Activated T-helper 2 cell treated with anti-CD3 and anti-CD28 coated beads, Interferon-gamma antibody, Interleukin-2, Interleukin-4, amounts not matched to agents 10 μg/mL and 5 μg/mL and 100 μg/mL, durations not matched to agents 14 hours and 24 hours and 36 hours (primary cell): ENCODE measurements at places on chromosomes 12 and 14. TPM values are rescaled to one million over a fixed set of nuclear protein-coding genes. Genes with fewer than 3 reads are reported as not detected.

The RNF34 gene
- total RNA-seq = 74.1 and 78.3 TPM in 2 replicates

The SMIM41 gene
- total RNA-seq = 0.14 and 0.16 TPM in 2 replicates

DNA sequence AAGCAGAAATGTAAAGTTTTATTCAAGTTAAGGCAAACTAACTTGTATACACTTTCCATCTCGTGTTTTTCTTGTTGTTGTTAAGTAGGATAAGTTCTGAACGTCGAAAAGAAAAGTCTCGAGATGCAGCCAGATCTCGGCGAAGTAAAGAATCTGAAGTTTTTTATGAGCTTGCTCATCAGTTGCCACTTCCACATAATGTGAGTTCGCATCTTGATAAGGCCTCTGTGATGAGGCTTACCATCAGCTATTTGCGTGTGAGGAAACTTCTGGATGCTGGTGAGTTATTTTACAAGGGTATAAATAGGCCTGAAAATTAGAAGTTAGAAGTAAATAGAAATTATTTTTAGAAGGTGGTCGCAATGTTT, 25.0 kb downstream of the HIF1A start:
- H3K27ac ChIP-seq = peak overlapping the region; percentile 81
- no peaks in the 10 kb centered on the region for H3K27me3 ChIP-seq
- peaks cover 62% of the 10 kb centered on the region for H3K4me1 ChIP-seq

The TRIM9 gene
- 0.46 TPM in 2 replicates for total RNA-seq

DNA sequence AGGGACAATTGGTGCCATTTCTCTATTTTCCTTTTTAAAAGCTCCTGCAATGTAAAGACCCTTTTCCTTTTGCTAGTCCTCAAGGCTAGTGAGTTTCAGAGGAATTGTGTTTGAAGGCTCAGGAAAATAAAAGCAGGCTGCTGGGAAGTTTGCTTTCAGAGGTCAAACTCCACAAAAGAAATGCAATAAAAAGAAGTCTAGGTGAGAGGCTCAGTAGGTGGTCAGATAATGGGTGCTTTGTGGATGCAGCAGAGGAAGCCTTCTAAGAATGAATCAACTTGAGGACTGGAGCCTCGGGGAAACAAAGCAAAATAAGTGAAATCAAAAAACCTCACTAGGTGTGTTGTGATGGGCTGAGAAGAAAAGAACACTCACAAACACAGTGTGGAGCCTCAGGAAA, 10.3 kb downstream of the CCDC175 start:
- no peak overlapping the region for H3K4me3 ChIP-seq
- no peak for DNase-seq
- no peak overlapping the region for H3K27ac ChIP-seq
- H3K36me3 ChIP-seq = no peaks in the 10 kb centered on the region
- H3K4me1 ChIP-seq = no peaks in the 10 kb centered on the region
- peaks cover 16% of the 10 kb centered on the region for H3K27me3 ChIP-seq

The NTN4 gene
- total RNA-seq = not detected in 2 replicates

The PMEL gene
- 0.32 and 0.37 TPM in 2 replicates for total RNA-seq

DNA sequence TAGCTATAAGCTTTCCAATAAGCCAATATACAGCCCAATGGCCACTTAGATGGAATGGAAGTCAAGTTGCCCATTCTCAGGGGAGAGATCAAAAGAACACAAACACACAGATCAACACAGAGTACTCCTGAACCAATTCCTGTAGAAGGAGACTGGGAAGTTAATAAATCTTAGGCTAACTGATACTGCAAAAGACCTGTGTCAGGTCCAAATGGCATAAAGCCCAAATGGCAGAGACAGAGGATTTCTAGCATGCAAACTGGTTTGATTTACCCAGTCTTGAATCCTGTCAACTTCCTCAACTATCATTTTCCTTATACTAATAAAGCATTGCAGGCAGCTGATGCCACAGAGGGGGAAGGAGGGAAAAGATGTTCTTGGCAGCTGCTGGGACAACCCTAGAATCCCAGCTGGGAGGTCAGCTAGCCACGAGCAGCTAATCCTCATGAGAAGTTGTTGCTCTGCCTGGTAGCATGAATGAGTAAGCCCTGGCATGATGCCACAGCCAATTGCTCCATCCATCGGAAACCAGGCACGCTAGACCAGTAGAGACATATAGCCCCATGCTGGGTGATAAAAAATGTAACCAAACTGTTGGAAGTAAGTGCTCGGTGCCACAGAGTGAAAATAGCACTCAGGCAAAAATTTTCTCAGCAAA, 26.2 kb downstream of the ANG start:
- no peak overlapping the region for H3K27ac ChIP-seq
- no peak overlapping the region for H3K4me3 ChIP-seq
- peaks cover 7% of the 10 kb centered on the region for H3K27me3 ChIP-seq
- no peaks in the 10 kb centered on the region for H3K36me3 ChIP-seq
- no peak for DNase-seq

GRCh38 chr12:46158501-46158900, 110.3 kb downstream of the SLC38A1 start:
- H3K36me3 ChIP-seq = peaks cover 4% of the 10 kb centered on the region
- no peak overlapping the region for H3K4me3 ChIP-seq
- peaks cover 3% of the 10 kb centered on the region for H3K27me3 ChIP-seq
- H3K27ac ChIP-seq = no peak overlapping the region
- DNase-seq = no peak

GRCh38 chr14:102457509-102457908, 52.1 kb downstream of the ANKRD9 start:
- no peaks in the 10 kb centered on the region for H3K27me3 ChIP-seq
- no peak overlapping the region for H3K4me3 ChIP-seq
- peaks cover 3% of the 10 kb centered on the region for H3K36me3 ChIP-seq
- peaks cover 9% of the 10 kb centered on the region for H3K4me1 ChIP-seq

GRCh38 chr12:131323879-131324278, 370.2 kb downstream of the ADGRD1 start:
- no peaks in the 10 kb centered on the region for H3K27me3 ChIP-seq
- DNase-seq = no peak
- no peaks in the 10 kb centered on the region for H3K4me1 ChIP-seq
- no peak overlapping the region for H3K27ac ChIP-seq

GRCh38 chr12:124668602-124669001, 101.2 kb upstream of the NCOR2 start:
- no peaks in the 10 kb centered on the region for H3K36me3 ChIP-seq
- no peak overlapping the region for H3K4me3 ChIP-seq
- DNase-seq = no peak
- H3K27ac ChIP-seq = no peak overlapping the region
- peaks cover 2% of the 10 kb centered on the region for H3K27me3 ChIP-seq

DNA sequence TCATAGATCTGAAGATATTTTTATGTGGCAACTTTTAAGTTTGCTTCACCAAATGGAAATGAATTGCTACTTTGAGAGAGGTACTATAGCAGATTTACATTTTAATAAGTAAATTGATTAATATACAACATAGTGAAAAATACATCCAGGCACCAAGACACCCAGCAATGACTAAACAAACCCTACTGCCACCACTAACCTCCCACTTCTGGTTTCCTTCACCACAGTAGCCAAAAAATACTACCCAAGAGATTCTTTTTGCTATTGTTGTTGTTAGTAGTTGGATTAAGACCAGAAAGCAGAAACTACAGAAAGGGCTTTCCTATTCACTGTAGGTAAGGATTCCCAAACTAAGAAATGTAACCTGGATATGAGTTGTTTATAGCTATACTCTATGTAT, 54.1 kb downstream of the COCH start:
- H3K36me3 ChIP-seq = peaks cover 22% of the 10 kb centered on the region
- DNase-seq = no peak
- H3K4me3 ChIP-seq = no peak overlapping the region

GRCh38 chr12:52049286-52049685, 2.0 kb upstream of the NR4A1 start:
- H3K36me3 ChIP-seq = peaks cover 42% of the 10 kb centered on the region
- no peak for DNase-seq
- peak overlapping the region; percentile 98 for H3K4me3 ChIP-seq
- peak overlapping the region; percentile 90 for H3K27ac ChIP-seq

DNA sequence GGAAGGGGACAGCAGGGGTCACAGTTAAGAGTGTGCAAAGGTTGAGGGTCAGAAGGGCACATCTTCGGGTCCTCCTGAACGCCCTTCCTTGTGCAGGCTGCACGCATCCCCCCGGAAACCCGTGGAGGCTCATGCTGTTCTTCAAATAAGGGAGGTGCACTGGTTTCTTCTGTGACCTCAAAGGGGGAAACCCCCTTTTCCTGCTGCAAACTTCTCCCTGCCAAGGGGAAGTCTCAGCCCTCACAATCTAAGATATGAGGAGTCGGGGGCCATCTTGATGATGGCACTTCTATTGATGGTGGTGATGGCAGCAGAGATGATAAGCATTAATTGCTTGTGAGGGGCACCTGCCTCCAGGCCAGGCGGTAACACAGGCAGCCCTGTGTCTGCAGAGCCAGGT, 40.0 kb downstream of the ISCA2 start:
- H3K4me3 ChIP-seq = no peak overlapping the region
- H3K27ac ChIP-seq = no peak overlapping the region
- H3K27me3 ChIP-seq = no peaks in the 10 kb centered on the region
- no peaks in the 10 kb centered on the region for H3K36me3 ChIP-seq
- H3K4me1 ChIP-seq = no peaks in the 10 kb centered on the region
- no peak for DNase-seq

The ASIC1 gene
- 20.4 and 20.7 TPM in 2 replicates for total RNA-seq

DNA sequence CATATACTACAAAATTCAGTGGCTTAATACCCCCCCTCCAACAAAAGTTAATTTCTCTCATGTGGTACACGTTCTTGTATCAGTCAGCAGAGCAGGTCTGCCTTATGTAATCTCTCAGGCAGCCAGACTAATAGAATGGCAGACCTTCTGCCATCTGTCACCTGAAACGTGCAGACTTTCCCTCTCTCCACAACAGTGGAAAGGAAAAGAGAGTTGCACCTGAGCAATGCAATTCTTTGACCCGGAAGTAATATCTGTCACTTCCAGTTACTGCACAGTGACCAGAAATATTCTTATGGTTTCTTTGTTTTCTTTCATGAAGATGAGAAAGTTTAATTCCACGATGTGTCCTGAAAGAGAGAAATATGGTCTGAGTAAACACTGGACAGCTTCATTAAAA, 14.4 kb downstream of the KERA start:
- no peaks in the 10 kb centered on the region for H3K4me1 ChIP-seq
- H3K27ac ChIP-seq = no peak overlapping the region
- H3K27me3 ChIP-seq = peaks cover 2% of the 10 kb centered on the region
- DNase-seq = no peak
- H3K36me3 ChIP-seq = no peaks in the 10 kb centered on the region

GRCh38 chr12:76530516-76530915, 29.1 kb downstream of the OSBPL8 start:
- H3K4me1 ChIP-seq = peaks cover 17% of the 10 kb centered on the region
- DNase-seq = no peak
- no peak overlapping the region for H3K27ac ChIP-seq
- peaks cover 44% of the 10 kb centered on the region for H3K36me3 ChIP-seq

DNA sequence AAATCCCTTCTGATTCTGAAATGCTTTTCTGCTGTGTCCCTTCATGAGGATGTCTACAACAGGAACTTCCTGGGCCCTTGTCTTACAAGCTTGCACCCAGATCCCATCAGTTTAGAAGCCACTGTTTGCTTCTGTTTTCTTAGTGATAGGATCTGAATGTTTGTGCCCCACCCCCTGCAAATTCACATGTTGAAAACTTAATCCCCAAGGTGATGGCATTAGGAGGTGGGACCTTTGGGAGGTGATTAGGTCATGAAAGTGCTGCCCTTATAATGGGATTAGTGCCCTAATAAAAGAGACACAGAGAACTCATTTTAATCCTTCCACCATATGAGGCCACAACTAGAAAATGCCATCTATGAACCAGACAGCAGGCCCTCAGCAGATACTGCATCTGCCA, 36.0 kb upstream of the GNPNAT1 start:
- DNase-seq = no peak
- H3K36me3 ChIP-seq = no peaks in the 10 kb centered on the region
- peaks cover 2% of the 10 kb centered on the region for H3K4me1 ChIP-seq
- no peak overlapping the region for H3K27ac ChIP-seq
- H3K27me3 ChIP-seq = peaks cover 15% of the 10 kb centered on the region

GRCh38 chr12:110921262-110921661, 883 bp upstream of the MYL2 start:
- H3K36me3 ChIP-seq = no peaks in the 10 kb centered on the region
- H3K4me3 ChIP-seq = no peak overlapping the region
- H3K4me1 ChIP-seq = no peaks in the 10 kb centered on the region
- no peak for DNase-seq

GRCh38 chr12:13187399-13187798, 9.1 kb upstream of the EMP1 start:
- H3K4me1 ChIP-seq = peaks cover 5% of the 10 kb centered on the region
- no peaks in the 10 kb centered on the region for H3K36me3 ChIP-seq
- H3K27ac ChIP-seq = no peak overlapping the region
- no peak overlapping the region for H3K4me3 ChIP-seq
- peaks cover 35% of the 10 kb centered on the region for H3K27me3 ChIP-seq

DNA sequence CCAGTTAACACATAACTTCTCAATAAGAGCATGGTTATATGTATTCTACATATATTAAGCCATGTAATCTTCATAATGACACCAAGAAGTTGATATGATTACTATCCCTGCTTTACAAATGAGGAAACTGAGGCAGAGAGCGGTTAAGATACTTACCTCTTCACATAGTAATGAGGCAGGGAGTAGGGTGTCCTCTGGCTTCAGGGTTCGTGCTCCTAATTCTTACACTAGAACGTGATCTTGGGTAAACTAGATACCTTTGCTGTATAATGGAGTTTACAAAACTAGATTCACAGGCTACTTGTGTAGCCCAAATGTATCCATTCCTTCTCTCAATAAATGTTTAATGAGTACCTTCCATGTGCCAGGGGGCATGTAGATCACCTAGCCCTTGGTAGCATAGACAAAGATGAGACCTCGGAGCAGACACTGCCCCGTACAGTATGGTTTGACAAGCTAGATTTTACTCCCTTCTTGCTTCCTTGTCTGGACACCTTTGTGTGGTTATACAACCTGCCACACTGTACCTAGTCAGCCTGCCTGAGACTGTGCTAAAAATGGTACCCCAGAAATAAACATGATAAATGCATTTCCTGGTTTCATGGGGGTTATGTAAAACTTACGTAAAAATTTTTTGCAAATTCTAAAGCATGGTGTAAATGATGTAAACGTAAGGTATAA, 991.8 kb downstream of the VRK1 start:
- no peak overlapping the region for H3K27ac ChIP-seq
- H3K4me1 ChIP-seq = peaks cover 27% of the 10 kb centered on the region
- no peaks in the 10 kb centered on the region for H3K36me3 ChIP-seq
- H3K4me3 ChIP-seq = no peak overlapping the region
- DNase-seq = no peak
- no peaks in the 10 kb centered on the region for H3K27me3 ChIP-seq

GRCh38 chr12:72291175-72291574, 19.0 kb downstream of the TRHDE start:
- no peaks in the 10 kb centered on the region for H3K4me1 ChIP-seq
- DNase-seq = no peak
- no peak overlapping the region for H3K4me3 ChIP-seq

The PGF gene
- 0.34 and 0.39 TPM in 2 replicates for total RNA-seq

GRCh38 chr14:70879448-70879847, 27.8 kb upstream of the PCNX1 start:
- no peak overlapping the region for H3K4me3 ChIP-seq
- DNase-seq = no peak
- no peak overlapping the region for H3K27ac ChIP-seq
- H3K36me3 ChIP-seq = no peaks in the 10 kb centered on the region
- H3K4me1 ChIP-seq = peaks cover 32% of the 10 kb centered on the region
- H3K27me3 ChIP-seq = no peaks in the 10 kb centered on the region
